COR-L47 (cell line): ENCODE measurements at places on chromosomes 16 and 17.

DNA sequence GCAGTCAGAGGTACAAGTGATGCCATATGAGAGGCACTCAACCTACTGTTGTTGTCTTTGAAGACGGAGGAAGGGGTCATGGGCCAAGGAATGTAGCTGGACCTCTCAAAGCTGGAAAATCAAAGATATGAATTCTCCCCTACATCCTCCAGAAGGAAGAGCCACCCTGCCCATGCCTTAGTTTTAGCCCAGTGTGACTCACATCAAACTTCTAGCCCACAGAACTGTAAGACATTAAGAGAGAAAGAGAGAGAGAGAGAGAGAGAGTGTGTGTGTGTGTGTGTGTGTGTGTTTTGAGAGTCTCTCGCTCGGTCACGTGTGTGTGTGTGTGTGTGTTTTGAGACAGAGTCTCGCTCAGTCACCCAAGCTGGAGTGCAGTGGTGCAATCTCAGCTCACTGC is 87.1 kb downstream of the STX8 start:
- no peak for DNase-seq

DNA sequence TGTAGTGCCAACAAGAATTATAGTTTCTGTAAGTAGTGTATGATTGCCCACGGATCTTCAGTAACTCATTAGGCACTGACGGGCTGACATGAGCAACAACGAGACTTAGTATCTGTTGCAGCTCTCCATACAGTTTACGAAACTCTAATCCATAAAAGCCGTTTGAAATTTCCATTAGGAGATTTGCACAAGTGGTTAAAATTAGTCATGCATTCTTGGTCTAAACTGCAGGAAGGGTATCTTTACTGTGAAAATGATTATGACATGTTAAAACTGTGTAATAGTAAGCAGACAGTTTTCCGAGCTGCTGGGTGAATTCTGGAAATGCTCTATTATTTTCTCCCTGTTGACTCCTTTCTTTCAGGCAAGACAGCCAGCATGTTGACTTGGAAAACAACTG is 605.0 kb downstream of the WWOX start:
- no peak for DNase-seq

GRCh38 chr17:2009737-2010136 is 15.4 kb downstream of the RTN4RL1 start:
- no peak for DNase-seq

- no peak for DNase-seq
These were observed 39.8 kb downstream of the PLCG2 start for GRCh38 chr16:81818905-81819304.

DNA sequence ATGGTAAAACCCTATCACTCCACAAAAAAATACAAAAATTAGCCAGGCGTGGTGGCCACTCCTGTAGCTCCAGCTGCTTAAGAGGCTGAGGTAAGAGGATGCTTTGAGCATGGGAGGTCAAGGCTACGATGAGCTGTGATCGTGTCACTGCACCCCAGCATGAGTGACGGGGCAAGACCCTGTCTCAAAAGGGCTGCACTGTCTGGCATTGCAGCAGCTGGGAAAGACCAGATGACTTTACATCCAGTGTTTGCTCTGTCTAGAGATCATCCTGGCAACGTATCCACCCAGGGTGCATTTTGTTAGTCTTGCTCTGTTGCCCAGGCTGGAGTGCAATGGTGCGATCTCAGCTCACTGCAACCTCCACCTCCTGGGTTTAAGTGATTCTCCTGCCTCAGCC is 52.0 kb downstream of the MRM3 start:
- no peak for DNase-seq

DNA sequence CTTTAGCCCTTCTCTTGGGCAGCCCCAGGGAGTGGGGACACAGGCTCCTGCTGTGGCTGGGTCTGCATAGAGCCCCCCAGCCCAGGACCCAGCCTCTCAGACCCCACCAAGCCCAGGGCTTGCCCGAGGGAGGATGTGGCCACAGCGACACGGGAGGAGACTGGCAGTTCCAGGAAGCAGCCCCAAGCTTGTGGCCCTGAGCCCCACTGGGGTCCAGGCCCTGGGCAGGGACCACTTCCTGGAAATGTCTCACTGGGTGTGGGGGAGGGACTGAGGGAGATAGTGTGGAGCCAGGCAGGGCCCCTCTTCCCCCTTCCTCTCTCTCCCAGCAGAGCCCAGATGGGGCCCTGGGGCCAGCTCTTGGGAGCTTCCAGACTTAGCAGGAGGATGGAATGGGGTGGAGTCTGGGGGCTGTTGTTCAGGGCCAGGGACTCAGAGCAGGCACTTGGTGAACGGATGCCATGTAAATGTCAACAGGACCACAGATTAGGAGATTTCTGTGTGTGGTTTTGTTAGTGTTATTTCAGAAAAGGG is 35.3 kb downstream of the ADGRG5 start:
- no peak for DNase-seq

DNA sequence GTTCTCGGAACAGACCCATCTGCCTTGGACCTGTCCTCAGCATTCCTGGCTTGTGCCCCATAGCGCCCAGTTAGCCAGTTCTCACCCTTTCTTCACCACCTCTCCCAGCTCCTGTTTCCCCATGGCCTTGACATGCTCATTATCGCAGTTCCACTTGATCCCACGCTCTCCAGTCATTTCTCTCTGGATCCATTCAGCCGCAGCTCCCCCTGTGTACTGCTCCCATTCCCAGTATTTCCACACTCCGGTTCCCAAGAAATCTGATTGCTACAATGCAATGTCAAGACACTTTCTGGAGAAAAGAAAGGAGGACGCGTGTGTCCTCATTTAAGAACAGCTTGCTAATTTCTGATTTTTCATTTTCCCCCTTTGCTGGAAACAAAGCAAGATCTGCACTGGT is 55.4 kb downstream of the TMEM186 start:
- DNase-seq, result no peak

- no peak for DNase-seq
These were observed 7.6 kb downstream of the GPR142 start for GRCh38 chr17:74374858-74375257.

GRCh38 chr17:50109207-50109606 is 14.1 kb downstream of the PDK2 start:
- DNase-seq, result no peak
